ENCODE measurements at places on chromosomes 3 and 15.

GRCh38 chr3:129684270-129684669 lies 77.8 kb upstream of the PLXND1 start:
- no peak for DNase-seq

DNA sequence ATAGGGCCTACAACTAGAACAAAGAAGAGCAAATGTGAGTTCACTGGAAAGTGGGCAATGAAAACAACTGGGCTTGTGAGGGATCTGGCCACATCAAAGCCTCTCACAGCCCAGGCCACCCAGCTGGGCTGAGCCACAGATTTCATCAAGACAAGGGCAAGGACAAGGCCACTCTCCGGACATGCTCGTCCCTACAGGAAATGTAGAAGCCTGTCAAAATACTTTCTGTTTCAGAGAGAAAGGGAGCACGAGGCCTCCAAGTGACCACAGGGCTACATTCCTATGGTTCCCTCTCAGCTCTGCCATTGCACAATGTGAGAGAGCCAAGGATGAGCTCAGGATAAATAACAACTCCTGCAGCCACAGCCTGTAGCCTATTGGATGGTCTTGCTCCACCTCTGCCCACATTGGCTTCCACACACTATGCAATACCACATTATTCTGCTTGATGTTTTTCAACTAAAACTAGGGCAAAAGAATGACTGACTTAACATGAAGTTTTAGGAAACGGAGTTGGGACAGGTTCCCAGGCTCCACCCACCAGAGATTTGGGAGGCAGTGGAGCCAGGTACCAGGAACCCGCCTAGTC lies 12.1 kb downstream of the TBC1D2B start:
- DNase-seq, result no peak

DNA sequence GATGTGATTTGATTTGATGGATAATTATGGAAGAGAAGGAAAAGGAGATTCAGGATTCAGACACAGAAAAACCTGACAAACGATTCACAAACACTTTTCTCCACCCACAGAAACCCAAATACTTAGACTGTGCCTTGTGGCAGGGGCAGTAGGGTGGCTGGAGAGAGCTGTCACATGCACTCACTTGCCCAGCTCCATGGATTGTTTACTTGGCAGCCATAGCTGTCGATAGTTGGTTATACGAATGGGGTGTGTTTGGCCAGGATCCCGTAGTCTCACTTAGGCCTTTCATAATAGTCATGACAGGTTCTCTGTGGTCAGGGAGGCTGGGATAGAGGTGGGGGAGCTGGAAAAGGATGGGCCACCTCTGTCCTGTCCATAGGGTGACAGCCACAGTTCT lies 76.9 kb downstream of the CACNA1D start:
- no peak for DNase-seq

GRCh38 chr15:61381501-61381900 lies 152.4 kb upstream of the RORA start:
- no peak for DNase-seq

- no peak for DNase-seq
Observed at GRCh38 chr3:43688245-43688650, 2.5 kb upstream of the ABHD5 start.

DNA sequence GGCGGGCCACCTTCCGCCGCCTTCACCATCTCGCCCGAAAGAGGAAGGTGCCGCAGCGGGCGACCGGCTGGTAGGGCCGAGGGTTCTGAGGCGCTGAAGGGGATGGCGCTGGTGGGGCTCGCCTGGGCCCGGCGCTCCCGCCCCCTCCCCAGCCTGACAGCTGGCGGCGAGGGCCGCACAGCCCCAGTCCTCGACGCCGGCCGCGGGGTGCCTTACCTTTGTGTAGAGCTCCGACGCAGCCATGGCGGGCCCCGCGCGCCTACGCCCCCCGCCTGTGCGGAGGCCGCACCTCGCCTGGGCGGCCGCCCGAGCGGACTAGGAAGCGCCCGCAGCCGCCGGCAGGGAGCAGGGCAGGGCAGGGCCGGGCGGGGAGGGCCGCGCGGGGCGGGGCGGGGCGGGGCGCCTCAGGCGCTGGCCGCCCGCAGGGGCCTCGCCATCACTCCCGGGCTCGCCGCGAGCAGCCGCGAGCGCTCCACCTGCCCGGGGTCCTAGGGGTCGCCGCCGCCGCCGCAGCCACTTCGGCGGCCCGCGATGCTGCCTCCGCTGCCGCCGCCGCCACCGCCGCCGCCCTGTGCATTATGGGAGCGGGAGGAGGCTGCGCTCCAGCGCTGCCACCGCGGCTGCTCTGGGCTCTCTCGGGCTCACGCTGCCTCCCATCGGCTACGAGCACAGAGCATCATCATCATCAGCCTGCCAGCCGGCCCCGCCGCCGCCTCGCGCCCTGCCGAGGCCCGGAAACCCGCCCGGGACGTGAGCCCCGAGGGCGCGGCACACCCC lies at the start of gene MYO5A:
Gene MYO5A, minus strand, starts transcription at position 317 of the 777 bp plus-strand sequence. Its CDS starts 74 bp downstream, at position 243.
- DNase-seq, result peak; percentile 43

GRCh38 chr3:170437176-170437575 lies 18.5 kb downstream of the CLDN11 start:
- no peak for DNase-seq

- no peak for DNase-seq
Observed at GRCh38 chr15:29470794-29471193, 201.2 kb upstream of the NSMCE3 start.

GRCh38 chr3:161694682-161695564 lies 198.3 kb downstream of the OTOL1 start:
- no peak for DNase-seq

GRCh38 chr3:124859025-124859424 lies 28.1 kb downstream of the ITGB5 start:
- no peak for DNase-seq

DNA sequence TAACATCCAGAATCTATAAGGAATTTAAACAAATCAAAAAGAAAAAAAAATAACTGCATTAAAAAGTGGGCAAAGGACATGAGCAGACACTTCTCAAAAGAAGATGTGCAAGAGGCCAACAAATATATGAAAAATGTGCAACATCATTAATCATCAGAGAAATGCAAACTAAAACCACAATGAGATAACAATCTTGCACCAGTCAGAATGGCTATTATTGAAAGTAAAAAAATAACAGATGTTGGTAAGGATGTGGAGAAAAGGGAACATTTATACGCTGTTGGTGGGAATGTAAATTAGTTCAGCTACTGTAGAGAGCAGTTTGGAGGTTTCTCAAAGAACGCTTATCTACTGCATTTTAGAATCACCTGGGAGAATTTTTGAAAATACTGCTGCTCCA lies 186.1 kb downstream of the OTOL1 start:
- DNase-seq, result no peak

DNA sequence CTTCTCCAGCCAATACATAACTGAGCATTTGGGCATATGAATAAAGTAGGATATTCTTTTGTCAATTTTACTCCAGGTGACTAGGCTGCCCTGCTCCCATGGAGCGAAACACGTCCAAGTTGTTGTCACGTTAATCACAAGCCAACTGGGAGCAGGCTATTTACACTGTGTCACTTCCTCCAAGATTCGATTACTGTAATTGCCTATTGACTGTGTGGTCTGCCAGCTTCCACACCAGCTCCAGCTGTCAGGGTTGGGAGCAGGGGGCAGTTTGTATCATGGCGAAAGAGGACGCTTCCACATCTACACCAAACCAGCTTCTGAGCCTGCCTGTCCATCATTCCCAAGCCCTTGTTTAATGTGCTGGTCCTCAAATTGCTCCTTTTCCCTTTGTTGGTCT lies 89.2 kb upstream of the RORA start:
- no peak for DNase-seq

Data from stimulated activated CD8-positive, alpha-beta memory T cell treated with anti-CD3 and anti-CD28 coated beads, Interleukin-15, amount 100 ng/mL, for 1 hour (primary cell).